ENCODE measurements at places on chromosomes 7 and 10. TPM values are rescaled to one million over a fixed set of nuclear protein-coding genes. Genes with fewer than 3 reads are reported as not detected.

Gene FGFBP3
- 0.98 TPM for total RNA-seq

Gene PLCE1
- total RNA-seq = not detected

Gene KCP
- total RNA-seq = 0.33 TPM

Gene HKDC1
- total RNA-seq = 6.5 TPM

Gene FAM25G
- total RNA-seq = not detected

Gene ZNF37A
- total RNA-seq = 22.6 TPM

Gene NPSR1
- total RNA-seq = not detected

Gene STK31
- 0.30 TPM for total RNA-seq

Gene NRAP
- total RNA-seq = not detected

Gene UNCX
- total RNA-seq = not detected

Gene TEX36
- not detected for total RNA-seq

Gene RPEL1
- not detected for total RNA-seq

Gene ZNF800
- 63.8 TPM for total RNA-seq

Gene SCART1
- total RNA-seq = 8.9 TPM

Gene DRGX
- not detected for total RNA-seq

Gene NEUROG3
- total RNA-seq = not detected

Gene PTF1A
- total RNA-seq = not detected

Gene HOXA4
- 0.25 TPM for total RNA-seq

Gene MEIG1
- total RNA-seq = not detected

Gene NXPH1
- total RNA-seq = not detected

Gene LIPN
- not detected for total RNA-seq

Gene AOC1
- 0.15 TPM for total RNA-seq

Gene GFRA1
- 0.20 TPM for total RNA-seq

Gene TFPI2
- 0.23 TPM for total RNA-seq

Gene PNLIPRP3
- total RNA-seq = not detected

Gene LRRN3
- total RNA-seq = 18.5 TPM

Gene CCDC172
- not detected for total RNA-seq

Gene FAM107B
- 239 TPM for total RNA-seq

Gene ABCB1
- total RNA-seq = 25.8 TPM

Gene SLC18A3
- total RNA-seq = not detected

Gene PITX3
- total RNA-seq = not detected

Data from T-cell (primary cell).